ENCODE measurements at places on chromosomes 3 and 15.

GRCh38 chr3:8622873-8623691, 21.5 kb downstream of the SSUH2 start:
- DNase-seq: peak; percentile 39

- no peak for DNase-seq
Measured at GRCh38 chr3:149145356-149145755, 15.9 kb downstream of the HPS3 start.

GRCh38 chr3:38131621-38132369, 5.1 kb downstream of the ACAA1 start:
- no peak for DNase-seq

- no peak for DNase-seq
Measured at GRCh38 chr3:27844052-27844675, 122.0 kb upstream of the EOMES start.

DNA sequence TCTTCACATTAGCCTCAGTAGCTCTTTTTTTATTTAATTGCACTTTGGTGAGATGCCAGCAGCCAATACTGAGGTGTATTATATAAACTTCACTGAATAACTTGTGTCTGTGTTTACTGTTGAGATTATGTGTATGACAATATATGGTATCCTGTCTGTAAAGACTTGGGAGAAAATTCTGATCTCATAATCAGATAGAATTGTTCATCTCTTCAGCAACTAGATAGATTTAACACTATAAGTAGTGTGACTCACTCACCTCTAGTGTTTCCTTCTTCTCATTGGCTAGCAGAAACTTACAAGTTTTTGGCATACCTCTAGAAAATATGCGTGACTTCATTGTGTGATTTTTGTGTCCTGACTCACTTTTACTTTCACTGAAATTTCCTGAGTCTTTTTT, 67.6 kb upstream of the TGFBR2 start:
- no peak for DNase-seq

GRCh38 chr15:67109141-67110034, 44.0 kb downstream of the SMAD3 start:
- DNase-seq: peak; percentile 50

GRCh38 chr3:89217148-89217685, 109.8 kb downstream of the EPHA3 start:
- DNase-seq: no peak

- DNase-seq: no peak
Measured at GRCh38 chr3:125179143-125179883, 33.2 kb downstream of the SLC12A8 start.

DNA sequence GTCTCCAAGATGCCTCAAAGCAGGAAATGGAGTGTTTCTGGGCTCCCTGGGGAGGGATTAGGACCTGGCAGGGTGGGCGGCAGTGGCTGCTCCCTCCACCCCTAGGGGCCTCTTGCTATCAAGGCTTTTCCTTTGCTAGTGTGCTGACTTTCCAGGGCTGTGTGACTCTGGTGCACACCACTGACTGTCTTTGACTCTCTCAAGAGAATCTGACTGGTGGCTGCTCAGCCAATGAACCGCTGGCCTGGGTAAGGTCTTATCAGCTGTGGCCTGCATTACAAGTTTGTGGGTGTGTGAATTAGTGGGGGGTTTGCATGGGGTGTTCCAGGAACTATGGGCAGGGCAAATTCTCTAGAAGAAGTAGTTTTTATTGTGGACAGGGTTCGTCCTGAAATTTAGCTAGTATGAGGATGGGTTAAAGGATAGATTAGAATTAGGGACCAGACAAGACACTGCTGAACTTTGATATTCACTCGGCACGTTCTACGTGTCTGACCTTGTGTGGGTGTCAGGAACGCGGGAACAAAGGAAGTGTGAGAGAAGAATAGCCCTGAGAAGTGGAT, 29.5 kb downstream of the SIAH2 start:
- no peak for DNase-seq

- no peak for DNase-seq
Measured at GRCh38 chr3:8985411-8985831, 22.1 kb upstream of the RAD18 start.

DNA sequence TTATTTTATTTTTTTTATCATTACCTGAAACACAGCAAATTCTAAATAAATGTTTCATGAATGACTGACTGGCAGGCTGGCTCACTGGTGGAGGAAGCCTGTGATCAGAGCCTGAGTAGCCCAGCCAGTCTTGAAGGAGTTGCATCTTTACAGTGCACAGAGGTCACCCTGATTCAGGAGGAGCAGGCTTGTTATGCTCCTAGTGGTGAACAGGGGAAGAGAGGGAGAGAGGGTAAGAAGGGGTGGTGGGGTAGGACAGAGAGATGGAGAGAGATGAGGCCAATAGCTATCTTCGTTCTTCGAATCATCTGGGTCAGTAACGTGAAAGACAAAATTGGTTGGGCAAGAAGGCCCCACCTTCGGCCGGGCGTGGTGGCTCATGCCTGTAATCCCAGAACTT, 202.6 kb upstream of the MCTP2 start:
- DNase-seq: no peak

DNA sequence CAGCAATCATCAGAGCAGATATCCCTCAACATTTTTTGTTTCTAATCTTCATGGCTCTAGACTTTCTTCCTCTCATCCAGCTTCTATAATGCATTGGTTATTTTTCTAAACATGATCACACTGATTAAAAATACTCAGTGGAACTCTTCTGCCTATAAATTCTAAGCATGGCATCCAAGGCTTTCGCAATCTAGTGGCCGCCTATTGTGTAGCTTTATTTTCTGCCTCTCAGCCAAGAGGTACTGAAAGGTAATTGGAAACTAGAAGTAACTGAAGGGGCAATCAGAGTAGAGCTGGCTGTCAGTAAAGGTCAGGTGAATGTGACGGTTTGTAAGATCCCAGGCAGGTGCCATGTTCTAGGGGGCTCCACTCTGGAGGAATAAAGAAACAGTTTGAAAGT, 33.4 kb downstream of the OXSM start:
- DNase-seq: no peak

DNA sequence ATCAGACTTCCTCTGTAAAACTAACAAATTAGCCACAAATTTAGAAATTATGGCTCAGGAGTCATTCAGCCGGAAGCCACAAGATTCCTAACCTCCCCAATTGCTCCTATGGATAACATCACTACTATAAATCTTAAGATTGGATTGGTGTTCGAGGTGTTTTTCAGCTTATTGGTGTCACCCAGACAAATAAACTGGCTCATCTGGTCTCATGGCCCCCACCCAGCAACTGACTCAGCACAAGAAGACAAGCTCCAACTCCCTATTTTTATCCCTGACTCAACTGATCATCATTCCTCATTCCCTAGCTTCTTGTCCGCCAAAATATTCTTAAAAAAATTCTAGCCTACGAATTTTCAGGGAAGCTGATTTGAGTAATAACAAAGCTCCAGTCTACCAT, 135.1 kb upstream of the STRIT1 start:
- DNase-seq: no peak

DNA sequence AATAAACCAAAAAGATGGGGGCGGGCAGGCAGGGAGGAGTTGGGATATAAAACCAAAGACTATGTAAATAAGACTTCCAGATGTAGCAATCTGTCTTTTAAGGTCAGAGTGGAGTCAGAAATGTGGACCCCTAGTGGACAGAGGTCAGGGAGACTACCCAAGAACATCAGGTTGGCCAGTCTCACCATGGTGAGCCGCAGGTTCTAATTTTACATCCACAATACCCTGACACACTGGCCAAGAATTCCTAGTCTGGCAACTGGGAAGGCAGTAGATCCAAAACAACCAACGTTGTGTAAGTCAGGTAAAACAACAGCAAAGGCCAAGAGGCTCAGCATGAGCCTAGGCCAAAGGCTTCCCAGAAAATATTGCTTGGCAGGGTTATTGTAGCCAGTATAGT, 203.4 kb downstream of the FOXP1 start:
- DNase-seq: peak; percentile 45

DNA sequence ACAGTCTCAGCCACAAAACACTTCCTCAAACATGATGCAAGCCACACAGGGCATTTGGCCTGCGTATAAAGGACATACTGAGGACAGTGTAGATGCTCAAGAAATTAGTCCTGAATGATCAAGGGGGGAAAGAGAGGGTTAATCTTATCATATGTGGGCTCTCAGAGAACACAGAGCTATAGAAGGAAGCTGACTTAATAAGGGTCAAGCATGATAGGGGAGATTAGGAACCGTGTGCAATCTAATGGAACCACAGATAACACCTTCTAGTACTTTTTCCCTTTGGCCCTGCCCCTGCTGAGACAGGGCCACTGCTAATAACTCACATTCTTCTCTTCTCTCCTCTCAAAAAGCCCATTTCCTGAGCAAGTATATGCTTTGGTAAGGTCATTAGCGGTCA, 114.1 kb upstream of the ADAMTS9 start:
- no peak for DNase-seq

GRCh38 chr3:65607101-65607500, 431.6 kb downstream of the MAGI1 start:
- DNase-seq: no peak

DNA sequence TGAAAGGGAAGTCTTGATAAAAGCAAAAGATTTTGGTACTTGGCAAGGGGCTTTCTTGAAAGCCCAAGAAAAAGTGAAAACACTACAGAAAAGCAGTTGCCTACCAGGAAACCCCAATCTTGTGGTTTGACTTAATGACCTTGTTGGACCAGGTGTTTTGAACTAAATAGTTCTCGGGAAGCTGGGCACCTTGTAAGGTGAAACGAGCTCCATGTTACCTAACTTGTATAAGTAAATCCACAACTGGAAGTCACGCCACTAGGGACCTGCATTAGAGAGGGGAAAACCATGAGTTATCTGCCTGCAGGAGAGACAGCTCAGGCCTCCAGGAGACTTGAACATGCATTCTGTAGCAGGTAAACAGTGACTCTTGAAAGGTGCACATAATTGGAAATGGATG, 88.2 kb downstream of the GMPS start:
- no peak for DNase-seq

DNA sequence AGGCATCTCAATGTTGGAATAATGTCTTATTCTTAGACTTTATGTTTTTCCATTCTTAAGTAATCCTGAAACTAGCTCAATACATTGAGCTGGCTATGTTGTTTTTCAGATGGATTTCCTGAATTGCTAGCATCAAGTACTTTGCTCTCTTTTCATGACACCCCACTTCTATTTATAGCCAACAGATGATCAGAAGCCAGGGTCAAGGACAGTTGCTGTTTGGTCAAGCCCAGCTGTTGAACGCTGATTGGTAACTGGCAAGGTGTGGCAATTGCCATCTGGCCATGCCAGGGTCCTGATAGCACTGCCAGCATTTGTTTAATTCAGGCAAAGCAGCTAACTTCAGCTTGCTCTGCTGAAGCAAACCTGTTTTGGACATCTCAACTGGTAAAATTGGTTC, 46.2 kb upstream of the PLCL2 start:
- no peak for DNase-seq

DNA sequence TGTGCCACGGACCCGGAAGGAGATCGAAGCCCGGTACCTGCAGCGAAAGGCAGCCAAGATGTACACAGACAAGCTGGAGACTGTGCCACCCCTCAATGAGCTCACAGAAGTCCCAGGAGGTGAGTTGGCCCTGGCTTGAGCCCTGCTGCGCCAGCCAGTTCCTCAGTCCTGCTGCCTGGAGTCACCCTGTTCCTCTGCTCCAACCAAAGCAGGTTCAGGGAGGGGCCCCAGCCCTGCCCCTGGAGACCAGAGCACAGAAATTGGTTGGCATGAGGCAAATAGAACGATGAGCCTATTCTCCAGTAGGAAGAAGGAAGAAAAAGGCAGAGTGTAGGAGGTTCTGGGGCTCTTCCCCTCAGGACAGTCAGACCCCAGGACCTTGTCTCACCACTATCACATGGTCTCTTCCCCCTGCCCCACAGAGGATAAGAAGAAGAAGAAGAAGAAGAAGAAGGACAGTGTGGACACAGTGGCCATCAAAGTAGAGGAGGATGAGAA, 8.0 kb downstream of the TMIE start:
- no peak for DNase-seq

DNA sequence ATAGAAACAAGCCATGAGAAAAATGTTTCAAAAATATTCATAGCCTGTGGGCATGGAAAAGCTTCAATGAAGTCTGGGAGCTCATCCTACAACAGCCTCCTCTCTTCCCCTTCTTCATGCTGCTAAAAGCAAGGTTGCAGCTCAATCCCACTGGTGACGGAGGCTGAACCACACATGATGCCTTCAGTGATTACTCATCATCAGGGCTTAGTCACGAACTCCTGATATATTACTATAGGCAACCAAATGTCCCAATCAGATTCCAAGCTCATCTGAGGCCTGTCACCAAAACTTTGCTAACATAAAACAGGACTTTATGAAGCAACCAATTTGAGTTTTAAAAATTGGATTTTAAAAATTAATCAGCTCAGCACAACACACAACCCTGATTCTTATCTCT, 24.0 kb upstream of the SLC24A5 start:
- DNase-seq: no peak

GRCh38 chr15:31974855-31975829, 55.2 kb upstream of the CHRNA7 start:
- no peak for DNase-seq

DNA sequence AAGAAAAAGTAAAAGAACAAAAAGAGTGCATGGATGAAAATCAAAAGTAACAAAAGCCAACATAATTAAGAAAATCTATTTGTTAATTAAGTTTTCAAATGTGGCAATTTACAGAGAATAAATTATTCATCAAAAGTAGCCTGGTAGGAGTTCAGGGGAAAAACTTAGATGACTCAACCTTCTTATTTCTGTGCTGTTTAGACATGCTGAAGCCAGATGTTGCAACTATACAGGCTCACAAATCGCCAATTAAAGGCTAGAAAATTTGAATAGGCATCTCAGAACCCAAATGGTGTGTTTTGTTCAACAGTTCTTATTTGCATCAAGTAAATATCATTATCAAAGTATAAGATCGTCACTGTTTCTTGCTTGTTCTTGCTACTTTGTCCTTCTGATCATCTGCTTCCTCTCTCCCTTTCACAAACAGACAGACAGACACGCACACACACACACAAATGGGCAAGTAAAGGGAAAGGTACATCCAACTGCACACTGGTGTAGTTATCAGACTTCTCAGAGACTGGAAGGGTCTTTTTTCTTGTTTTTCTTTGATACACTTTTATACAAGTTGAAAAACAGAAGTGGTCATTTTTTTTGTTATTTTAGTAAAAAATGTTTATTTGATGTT, 572.2 kb downstream of the MECOM start:
- DNase-seq: no peak

DNA sequence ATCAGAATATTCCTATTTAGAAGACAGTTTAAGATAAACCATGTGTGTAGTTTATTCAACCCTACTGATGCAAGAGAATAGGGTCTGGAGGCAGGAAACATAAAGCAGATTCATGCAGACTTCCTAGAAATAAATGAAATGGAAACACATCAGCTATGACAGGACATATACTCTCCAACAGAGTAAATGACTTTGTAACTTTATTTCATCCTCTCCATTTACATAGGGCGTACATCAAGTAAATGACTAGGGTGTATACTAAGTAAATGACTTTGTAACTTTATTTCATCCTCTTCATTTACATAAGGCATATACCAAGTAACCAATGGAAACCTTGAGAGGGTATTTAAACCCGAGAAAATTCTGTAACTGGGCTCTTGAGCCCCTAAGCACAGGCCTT, 17.6 kb upstream of the SRPRB start:
- DNase-seq: no peak

- no peak for DNase-seq
Measured at GRCh38 chr3:115279939-115280338, 132.9 kb upstream of the ZBTB20 start.

- no peak for DNase-seq
Measured at GRCh38 chr15:96595951-96596350, 265.5 kb downstream of the NR2F2 start.

All from tibial nerve (tissue), 4 donors.